ENCODE measurements at places on chromosomes 2 and 18.
A peak's percentile ranks its signal among the peaks of the same experiment; 100 is the strongest.

DNA sequence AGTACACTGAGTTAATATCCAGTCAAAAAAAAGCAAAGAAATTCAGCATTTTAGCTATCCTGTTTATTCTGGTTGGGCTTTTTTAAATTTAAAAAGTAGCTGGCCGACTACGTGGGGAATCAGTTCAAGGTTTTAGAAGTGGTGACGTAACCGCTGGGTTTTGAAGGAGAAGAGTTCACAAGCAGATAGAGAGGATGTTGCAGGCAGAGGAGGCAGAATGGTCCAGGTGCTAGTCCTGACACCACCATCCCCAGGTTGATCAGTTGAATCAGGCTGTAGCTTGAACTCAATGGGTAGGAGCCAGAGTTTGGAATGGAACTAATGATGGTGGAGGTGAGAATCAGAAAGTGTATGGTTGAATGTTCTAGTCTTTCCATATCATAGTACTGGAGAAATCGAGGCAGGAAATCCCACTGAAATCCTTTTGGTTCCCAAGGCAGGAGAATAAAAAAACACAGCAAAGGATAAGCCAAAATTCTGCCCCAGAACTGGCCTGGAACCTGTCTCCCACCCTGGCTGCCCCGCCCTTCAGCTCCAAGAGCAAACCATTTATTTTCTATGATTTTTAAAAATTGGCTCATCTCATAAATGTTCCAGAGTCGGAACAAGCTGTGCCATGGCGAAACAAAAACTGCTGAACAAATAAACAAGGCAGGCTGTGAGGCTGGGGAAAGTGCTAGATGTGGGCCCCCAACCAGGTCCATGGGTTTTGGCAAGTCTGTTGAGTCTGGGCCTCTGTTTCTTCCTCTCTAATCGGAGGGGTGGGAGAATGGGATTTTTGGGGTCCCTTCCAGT, 44.0 kb downstream of the SLC4A1AP start:
- peak; percentile 73 for DNase-seq

DNA sequence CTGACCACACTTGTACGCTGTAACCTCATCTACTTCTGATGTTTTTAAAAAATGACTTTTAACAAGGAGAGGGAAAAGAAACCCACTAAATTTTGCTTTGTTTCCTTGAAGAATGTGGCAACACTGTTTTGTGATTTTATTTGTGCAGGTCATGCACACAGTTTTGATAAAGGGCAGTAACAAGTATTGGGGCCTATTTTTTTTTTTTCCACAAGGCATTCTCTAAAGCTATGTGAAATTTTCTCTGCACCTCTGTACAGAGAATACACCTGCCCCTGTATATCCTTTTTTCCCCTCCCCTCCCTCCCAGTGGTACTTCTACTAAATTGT, 2.1 kb downstream of the RHOB start:
- no peak for DNase-seq

DNA sequence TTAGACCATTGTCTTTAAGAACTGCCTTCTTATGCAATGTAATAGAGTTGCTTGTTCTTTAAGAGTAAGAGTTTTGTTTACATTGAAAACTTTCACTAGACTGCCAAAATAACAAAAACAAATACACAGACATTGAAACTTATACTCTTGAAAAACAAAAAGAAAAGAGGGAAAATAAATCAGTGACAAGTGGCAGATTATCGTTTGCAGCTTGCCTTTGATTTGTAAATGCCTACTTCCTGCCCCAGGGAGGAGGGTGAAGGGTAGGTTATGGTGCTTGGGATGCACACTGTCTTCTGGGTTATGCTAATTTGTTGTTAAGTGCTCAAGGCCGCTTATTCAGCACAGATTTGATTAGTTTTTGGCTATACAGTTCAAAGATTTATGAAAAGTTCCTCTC, 198.7 kb downstream of the TGIF1 start:
- no peak for DNase-seq

- no peak for DNase-seq
These were observed 62.4 kb downstream of the PPP1R1C start for GRCh38 chr2:182048088-182048487.

GRCh38 chr18:29749704-29750103, 1292.8 kb downstream of the DSC3 start:
- no peak for DNase-seq

DNA sequence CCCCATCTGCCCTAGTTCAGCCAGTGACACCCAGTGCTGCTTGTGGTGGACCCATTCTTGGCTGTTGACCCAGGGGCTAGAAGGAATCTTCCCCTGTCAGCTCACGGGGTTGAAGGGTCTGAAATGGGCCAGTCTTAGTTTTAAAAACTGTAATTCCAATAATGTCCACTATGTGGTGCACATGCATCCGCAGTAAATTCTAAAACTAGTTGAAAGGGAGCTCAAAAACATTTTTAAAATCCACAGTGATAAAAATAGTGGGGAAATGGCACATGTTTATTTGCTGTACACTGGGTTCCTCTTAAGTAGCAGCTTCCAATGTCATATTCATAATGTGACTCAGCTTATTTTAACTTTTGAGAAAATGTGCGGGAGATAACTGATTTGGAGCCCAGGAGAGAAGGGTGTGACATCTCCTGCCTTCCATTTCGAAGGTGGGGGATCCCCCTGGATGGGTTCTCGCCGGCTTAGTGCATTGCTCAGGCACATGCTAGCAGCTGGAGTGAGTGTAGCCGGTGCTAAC, 32.8 kb downstream of the GRHL1 start:
- peak; percentile 25 for DNase-seq

Measured in ovary (tissue), 10 donors.